Gastroesophageal sphincter (tissue), 4 donors: ENCODE measurements at places on chromosomes 4 and X.

DNA sequence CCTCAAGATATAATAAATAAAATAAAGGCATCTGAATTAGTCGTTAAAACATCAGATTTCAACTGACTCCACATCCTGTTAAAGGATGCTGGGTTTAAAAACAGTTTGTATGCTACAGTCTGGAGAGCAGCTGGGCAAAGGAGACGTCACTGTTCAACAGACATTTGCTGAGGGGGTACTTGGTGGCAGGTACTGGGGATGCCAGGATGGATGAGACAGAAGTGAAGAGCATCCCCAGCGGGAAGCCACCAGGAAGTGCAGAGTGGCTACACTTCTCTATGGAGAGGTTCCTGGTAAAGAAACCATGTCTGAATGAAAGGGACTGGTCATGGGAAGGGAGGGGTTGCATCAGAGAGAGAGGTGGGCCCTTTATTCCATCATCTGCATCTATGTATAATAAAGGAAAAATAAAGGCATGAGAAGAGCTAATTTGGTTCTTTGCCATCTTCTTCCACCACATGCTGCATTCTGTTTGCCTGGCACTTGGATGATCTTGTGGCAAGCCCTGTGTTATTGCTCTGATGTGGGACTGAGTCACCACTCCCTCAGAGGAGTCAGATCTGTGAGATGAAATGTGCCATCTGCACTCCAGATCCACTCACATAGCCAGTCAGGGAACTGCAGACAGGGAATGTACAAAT, 145.0 kb downstream of the SOWAHB start:
- ATAC-seq: peak; percentile 82

GRCh38 chr4:35644591-35644990, 599.7 kb downstream of the ARAP2 start:
- no peak for ATAC-seq

- no peak for ATAC-seq
Measured at GRCh38 chr4:182140547-182140946, 102.7 kb upstream of the TENM3 start.

DNA sequence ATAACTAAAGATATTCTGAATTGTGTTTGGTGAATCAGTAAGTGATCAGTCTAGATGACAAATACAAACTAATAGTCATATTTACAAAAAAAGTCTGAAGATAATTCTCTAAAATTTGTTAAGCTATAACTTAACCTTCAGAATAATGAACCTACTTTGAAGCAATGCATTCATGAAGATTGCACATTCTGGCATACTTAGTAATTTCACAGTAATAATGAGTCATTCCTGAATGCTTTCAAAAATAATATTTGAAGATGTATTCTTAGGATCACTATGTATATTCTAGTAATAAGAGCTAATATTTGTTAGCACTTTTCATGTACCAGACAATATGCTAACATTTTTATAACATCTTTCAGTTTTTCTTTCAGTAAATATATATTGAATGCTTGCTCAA, 756.7 kb upstream of the SLIT2 start:
- no peak for ATAC-seq

DNA sequence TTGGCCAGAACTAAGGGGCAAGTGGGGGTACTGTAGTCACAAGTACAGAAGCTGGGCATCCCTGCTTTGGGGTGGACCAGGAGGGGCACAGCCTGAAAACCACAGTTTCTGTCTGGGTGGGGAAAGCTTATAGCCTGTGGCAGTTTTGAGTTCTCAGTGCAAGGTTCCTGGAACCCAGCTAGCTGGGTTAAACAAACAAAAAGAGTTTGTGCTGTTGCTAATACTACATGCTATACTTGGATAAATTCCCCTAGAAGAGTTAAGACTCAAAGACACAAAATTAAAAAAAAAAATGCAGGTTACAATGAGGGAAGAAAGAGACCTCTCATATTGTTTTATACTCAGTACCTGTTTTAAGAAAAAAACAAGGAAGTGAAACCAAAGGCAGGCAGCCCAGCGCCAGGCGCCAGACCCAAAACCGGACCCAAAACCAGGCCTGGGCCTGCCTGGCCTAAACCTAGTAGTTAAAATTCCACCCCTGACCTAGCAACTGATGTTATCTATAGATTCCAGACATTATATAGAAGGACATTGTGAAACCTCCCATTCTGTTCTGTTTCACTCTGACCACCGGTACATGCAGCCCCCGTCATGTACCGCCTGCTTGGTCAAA, 50.8 kb downstream of the SLC2A9 start:
- ATAC-seq: no peak

GRCh38 chrX:20270562-20270890, 3.8 kb upstream of the RPS6KA3 start:
- no peak for ATAC-seq

GRCh38 chr4:152293527-152293926, 242.4 kb downstream of the FBXW7 start:
- no peak for ATAC-seq

- ATAC-seq: no peak
Measured at GRCh38 chr4:92241094-92241493, 62.7 kb upstream of the GRID2 start.

DNA sequence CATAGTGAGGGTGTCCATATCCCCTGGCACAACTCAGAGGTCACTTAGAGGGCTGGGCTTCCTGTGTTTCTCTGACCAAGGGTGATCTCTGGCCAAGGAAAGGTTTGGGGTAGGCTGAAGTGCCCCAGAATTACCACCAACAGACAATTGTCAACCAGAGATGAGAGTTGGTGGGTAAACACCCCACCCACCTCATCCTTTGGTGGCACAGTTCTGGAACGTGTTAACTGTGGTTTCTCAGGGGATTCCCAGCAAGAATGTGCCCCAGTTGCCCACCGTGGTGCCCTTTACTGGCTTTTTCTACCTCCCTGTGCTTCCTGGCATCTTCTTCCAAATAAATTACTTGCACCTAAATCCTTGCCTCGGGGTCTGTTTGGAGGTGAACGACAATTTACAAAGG, 17.1 kb downstream of the GRPR start:
- ATAC-seq: no peak

- ATAC-seq: no peak
Measured at GRCh38 chrX:41921492-41922430, 1.6 kb downstream of the CASK start.

DNA sequence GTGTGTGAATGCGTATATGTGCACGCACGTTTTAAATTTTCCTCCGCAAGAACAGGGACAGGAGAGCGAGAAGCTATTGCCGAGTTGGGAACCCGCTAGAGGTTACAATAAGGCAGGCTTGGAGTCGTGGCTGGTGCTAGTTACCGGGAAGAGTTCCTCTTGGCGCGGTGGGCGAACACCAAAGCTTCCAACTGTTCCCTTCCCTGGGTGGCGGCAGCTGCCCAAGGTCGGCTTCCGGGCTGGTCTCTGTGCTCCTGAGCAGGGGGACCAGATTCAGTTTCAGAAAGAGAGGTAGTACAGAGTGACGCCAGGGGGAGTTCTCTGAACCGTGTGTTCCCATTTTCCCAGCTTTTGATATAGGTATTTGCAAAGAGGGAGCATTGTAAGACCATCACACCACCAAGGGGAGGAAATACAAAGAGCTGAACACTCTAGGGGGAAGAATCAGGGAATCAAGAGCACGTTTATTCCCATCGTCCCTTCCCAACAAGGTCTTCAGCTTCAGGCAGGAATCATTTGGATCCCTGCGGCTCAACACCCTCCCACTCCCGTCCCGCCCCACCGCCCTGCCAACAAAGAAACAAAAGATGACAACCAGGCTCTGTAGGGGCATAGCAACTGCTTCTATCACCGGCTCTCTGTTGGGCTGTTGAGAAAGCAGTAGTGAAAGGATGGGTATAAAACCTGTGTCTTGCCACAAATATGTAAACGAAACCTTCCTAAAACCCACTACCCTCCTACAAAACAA, 113.6 kb upstream of the TEX13C start:
- ATAC-seq: no peak
